ENCODE measurements at places on chromosomes 7 and 10. TPM values are rescaled to one million over a fixed set of nuclear protein-coding genes. Genes with fewer than 3 reads are reported as not detected.

The WNT8B gene
- 0.18 TPM for total RNA-seq

The HKDC1 gene
- total RNA-seq = 5.9 TPM

The NOLC1 gene
- total RNA-seq = 31.0 TPM

The SNCG gene
- 25.0 TPM for total RNA-seq

The OR6B1 gene
- total RNA-seq = not detected

The NRAP gene
- total RNA-seq = not detected

The PAPSS2 gene
- 137 TPM for total RNA-seq

The HOXA4 gene
- 8.5 TPM for total RNA-seq

The HMX2 gene
- total RNA-seq = not detected

The PTN gene
- 6.3 TPM for total RNA-seq

The GCK gene
- 0.47 TPM for total RNA-seq

The PRKG1 gene
- total RNA-seq = 23.6 TPM

The FGL2 gene
- total RNA-seq = 33.0 TPM

The CPXM2 gene
- 6.3 TPM for total RNA-seq

The PTPRZ1 gene
- total RNA-seq = 1.9 TPM

The ANKRD22 gene
- 0.71 TPM for total RNA-seq

The CUZD1 gene
- total RNA-seq = 0.56 TPM

The RAMP3 gene
- total RNA-seq = 183 TPM

The WDFY4 gene
- 44.4 TPM for total RNA-seq

The LAMB4 gene
- total RNA-seq = not detected

The CLDN4 gene
- 116 TPM for total RNA-seq

The DNMBP gene
- 13.7 TPM for total RNA-seq

The SLC25A13 gene
- 24.8 TPM for total RNA-seq

The P4HA1 gene
- total RNA-seq = 59.9 TPM

The GPR15LG gene
- total RNA-seq = not detected

The MYL7 gene
- total RNA-seq = 1.6 TPM

The ADIRF gene
- 158 TPM for total RNA-seq

The CHAT gene
- not detected for total RNA-seq
